Activated CD4-positive, alpha-beta T cell treated with anti-CD3 and anti-CD28 coated beads for 4 hours (primary cell): ENCODE measurements at places on chromosomes 11 and 22.

- DNase-seq = no peak
Observed at GRCh38 chr11:14240221-14240620, 118.8 kb downstream of the RRAS2 start.

DNA sequence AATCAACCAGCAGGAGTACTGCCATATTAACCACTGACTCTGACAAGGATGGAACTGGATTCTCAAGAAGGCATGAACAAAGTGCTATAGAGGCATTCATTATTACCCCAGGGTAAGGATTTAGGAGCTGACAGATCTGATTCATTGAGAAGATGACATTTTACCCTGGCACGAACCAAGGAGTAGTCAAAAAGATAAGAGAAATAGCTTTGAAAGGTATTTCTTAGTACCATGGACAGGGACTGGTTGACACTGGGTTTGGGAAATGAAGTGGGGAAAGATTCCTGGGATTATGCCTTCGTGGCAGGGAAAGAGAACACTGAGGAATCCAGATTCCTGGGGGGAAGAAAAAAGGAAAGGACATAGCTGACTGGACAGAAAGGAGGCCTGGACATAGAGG is 5.1 kb upstream of the SAAL1 start:
- no peak for DNase-seq

- DNase-seq = peak; percentile 77
Observed at GRCh38 chr11:128157423-128158298, 429.7 kb downstream of the ETS1 start.

- no peak for DNase-seq
Observed at GRCh38 chr11:110573411-110573810, 138.8 kb downstream of the ARHGAP20 start.

- DNase-seq = no peak
Observed at GRCh38 chr11:78740199-78741071, 165.8 kb upstream of the NARS2 start.

GRCh38 chr11:3107608-3108182 is 50.5 kb upstream of the CARS1 start:
- no peak for DNase-seq

GRCh38 chr22:43555561-43556515 is 144.0 kb downstream of the MPPED1 start:
- DNase-seq = no peak

- no peak for DNase-seq
Observed at GRCh38 chr11:104830080-104830479, 68.2 kb downstream of the CASP12 start.

DNA sequence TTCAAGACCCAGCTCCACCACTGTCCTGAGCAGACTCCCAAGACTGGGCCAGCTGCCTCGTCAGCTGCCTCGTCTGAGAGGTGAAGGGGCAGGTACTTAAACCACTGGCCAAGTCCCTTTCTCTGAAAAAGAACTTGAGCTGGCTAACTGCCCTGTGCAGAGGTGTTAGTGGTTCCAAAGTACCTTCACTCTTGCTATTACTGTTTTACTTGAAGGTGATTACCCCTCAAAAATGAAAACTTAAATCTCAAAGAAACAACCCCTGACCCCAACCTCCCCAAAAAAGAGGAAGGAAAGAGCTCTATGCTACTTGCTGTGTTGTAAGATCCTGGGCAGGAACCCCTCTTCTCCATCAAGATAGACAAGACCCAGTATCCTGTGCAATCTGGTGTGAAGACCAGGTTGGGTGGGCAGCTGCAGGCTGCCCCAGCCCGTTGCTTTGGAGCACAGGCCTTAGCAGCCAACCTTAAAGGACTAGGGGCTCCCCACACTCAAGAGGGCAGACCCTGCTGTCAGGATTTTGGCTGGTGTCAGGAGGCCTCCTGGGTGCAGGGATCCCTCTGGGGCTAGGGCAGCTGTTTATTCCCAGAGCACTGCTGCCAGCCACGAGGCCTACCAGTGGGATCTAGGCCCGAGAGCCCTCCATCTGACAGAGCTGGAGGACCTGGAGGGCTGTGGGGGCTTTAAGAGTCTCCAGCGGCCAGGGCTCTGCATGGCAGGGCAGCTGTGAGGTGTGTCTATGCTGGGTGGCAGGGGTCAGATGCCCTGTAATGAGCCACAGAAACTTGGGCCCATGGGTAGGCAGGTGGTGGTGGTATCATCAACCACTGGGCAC is 13.0 kb downstream of the GUCD1 start:
- DNase-seq = no peak

DNA sequence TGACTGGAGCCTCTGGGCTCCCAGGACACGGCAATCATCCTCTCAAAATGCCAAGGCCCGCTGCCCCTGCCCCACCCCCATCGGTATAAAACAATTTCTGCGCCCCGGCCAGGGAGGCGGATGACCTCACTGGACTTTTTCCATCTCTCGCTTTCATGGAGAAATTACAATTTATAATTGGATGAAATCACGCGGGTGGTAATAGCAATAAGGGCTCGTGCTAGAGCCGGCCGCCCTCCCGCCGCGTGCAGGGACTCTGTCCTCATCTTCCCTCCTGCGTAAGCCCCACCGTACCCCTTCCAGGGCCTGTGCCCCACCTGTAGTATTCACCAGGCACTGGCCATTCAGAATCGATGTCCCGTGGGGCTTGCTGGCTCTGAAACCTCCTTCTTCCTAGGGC is 64.5 kb downstream of the MACROD1 start:
- DNase-seq = no peak

- peak; percentile 60 for DNase-seq
Observed at GRCh38 chr22:39496131-39496838, 5.8 kb upstream of the MIEF1 start.

GRCh38 chr22:39318507-39319283 is 728 bp downstream of the RPL3 start:
- DNase-seq = peak; percentile 49

DNA sequence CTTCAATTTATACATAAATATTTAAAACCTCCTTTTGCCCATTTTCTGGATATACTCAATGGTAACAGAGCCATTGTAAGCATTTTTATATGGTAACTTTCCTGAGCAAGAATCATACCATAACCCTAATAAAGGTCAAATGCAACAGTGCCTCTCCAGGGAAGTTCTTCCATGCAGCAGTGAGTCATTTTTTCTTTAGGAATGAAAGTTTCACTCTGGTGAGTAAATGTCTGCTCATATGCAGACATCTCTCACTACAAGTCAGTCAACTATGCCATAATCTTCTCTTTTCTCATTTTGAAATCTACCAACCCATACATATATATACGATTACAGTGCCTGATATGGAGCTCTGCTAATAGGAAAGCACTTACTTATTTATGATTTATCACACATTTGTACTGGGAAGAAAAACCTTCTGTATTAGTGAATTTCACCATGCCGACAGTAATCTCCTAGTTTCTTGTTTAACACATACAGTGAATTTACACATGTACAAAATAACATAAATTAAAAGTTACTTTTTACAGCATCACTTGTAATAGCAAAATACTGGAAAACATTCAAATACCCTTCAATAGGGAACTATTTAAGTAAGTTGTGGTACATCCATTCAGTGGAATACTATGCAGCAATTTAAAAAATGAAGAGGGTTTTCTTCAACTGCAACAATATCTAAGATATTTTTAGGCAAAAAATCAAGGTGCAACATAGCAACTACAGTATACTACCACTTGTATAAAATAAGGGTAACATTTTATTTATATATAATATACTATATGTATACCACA is 16.0 kb downstream of the STK33 start:
- DNase-seq = no peak

GRCh38 chr11:114416441-114416961 is 16.0 kb downstream of the RBM7 start:
- DNase-seq = no peak

GRCh38 chr22:28734393-28734792 is 7.2 kb downstream of the CHEK2 start:
- no peak for DNase-seq

DNA sequence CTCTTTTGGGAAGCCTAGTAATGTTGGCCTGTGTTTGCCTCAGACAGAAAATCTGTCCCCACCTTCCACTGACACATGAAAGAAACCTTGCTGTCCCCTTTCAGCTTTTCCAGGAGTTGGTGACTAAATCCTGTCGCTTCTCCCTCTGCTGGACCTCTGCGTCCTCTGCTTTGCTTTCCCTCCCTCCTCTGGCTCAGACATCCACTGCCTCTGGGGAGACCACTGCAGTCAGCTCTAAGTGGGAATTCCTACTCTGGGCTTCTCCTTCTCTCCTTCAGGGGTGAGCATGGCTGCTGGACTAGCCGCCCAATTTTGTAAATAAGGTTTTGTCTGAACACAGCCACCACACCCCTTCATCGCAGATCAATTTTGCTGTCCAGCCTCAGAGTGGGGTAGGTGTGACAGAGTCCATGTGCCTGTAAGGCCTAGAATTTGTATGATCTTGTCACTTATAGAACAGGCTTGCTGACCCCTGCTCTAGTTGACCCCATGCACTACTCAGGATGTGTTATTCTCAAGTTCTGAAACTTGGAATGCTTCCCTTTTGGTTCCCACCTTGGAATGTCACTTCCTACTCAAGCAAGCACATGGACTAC is 23.0 kb downstream of the LRRC74B start:
- DNase-seq = no peak

GRCh38 chr11:123055191-123055901 is 6.6 kb downstream of the HSPA8 start:
- DNase-seq = no peak

DNA sequence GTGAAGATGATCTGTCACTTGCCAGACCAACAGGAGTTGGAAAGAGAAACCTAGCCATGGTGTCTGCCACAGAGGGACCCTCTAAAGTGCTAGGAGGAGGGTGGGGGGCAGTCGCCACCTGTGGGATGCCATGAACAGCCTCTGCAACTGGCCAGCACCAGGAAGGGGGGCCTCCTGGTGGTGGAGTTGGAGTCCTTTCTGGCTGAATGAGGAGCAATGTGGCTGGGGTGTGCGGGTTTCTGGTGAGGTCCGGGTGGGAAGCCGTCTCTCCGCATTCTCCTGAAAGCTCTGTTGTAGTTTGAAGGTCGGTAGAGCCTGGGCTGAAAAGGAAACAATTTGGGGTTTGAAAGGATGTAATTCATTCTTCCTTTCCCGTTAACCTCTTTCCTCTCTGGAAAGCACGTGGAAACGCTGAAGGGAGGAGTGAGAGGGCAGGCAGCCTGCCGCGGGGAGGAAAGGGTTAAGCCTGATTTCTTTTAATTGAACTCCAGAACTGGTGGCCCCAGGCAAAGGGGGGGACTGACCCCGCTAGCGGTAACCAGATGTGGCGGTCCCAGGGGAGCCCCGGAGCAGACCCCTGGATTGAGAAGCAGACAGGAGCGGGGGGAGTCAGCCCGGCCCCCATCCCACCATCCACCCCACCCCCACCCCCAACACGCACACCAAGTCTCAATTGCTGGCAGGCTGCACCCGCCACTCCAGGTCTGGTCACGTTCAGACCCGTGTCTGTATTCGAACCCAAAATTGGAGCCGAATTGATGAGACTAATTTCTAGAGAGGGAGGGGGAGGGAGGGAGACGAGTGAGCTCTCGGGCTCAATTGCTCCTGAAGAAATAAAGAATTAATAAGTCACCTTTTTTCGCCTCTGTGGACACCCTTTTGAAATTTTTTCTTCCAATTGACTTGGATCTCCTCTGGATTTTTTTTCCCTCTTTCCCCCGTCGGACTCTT is 1.8 kb upstream of the FLI1 start:
- DNase-seq = no peak

DNA sequence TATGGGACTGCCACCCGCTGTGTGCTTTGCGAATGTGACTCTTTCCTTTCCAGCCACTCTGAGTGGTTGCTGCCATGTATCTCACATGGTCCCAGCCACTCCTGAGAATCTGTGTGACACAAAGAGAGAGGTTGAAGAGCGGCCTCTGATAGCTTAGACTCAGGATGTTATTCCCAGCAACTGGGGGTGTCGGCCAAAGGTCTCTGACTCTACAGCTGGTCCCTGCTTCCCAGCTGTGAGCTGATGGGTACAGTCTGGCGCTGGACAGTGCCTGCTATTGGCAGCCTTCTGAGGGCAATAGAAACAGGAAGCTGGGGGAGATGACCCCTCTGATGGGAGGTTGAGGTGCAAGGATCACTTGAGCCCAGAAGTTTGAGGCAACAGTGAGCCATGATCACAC is 105.1 kb downstream of the RRAS2 start:
- DNase-seq = no peak

GRCh38 chr11:13859892-13860291 is 102.6 kb upstream of the SPON1 start:
- no peak for DNase-seq

- no peak for DNase-seq
Observed at GRCh38 chr22:36097880-36098279, 62.7 kb downstream of the APOL3 start.

DNA sequence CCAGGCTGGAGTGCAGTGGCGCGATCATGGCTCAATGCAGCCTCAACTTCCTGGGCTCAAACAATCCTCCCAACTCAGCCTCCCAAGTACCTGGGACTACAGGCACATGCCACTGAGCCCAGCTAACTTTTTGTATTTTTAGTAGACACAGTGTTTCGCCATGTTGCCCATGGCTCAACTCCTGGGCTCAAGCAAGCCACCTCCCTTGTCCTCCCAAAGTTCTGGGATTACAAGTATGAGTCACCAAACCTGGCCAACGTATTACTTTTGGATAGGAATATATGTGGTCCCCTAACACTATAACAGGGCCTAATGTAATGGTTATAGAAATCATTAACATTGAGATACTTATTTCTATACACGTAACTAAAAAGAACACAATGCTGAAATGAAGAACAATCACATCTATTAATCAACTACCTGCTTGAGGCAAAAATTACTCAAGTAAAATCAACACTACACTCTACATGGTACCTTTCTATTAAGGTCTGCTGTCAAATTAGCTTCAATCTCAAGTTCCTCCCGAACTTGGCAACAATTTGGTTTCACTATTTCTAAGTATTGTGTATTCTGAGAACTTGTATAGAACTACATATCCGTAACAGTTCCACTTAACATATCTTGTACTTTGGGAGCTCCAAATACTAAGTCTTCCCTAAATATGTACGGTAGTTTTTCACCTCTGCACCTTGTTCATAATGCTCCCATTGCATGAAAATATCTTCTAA is 124.9 kb downstream of the FCHSD2 start:
- DNase-seq = no peak

DNA sequence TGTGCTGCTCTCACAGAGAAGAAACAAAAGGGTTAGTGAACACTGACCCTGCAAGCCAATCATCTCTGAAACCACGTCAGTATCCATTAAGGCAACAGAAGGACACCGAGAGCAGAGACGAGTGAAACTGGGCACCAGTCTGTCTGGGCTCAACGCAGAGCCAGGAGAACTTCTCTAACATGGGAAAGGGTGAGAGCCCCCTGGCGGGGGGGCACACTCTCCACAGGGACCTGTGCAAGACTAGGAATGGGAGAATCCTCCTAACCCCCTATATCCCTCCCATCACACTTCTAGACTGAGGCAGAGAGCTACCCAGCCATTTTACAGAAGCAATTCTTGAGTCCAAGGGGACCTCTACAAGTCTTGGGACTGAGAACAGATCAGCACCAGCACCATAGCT is 285.8 kb downstream of the SOX6 start:
- no peak for DNase-seq
